ENCODE measurements at places on chromosomes 1 and 21.

GRCh38 chr1:56683569-56683968 is 38.5 kb downstream of the PRKAA2 start:
- no peak for DNase-seq

DNA sequence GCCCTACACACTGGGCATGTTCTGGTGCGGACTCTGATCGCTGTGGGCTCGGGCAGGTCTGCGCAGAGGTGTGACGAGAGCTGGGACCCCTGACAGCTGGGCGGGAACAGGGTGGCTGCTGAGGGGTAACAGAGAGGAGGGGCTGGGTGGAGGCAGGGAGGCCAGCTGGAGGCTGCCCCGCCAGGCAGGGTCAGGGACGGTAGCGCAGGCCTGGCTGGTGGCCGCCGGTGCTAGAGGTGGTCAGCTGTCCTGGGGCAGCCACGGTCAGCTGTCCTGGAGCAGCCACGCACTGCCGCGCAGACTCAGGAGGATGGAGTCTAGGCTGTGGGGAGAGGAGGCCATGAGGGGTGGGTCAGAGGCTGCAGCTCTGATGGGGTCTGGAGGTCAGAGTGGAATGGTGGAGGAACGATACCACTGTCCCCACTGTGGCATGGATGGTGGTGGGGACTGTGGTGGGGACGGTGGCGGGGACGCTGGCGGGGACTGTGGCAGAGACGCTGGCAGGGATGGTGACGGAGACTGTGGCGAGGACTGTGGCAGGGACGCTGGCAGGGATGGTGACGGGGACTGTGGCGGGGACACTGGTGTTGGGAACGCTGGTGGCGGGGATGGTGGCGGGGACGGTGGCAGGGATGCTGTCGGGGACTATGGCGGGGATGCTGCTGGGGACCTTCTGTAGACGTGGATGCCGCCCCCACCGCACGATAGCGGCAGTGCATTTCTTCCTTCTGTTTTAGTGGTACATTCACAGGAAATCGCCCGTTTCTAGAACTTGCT is 21.3 kb upstream of the LRRC3 start:
- DNase-seq: no peak

GRCh38 chr1:206544562-206545257 is 37.4 kb downstream of the RASSF5 start:
- peak; percentile 65 for DNase-seq

GRCh38 chr1:107788206-107789202 is 176.5 kb downstream of the VAV3 start:
- no peak for DNase-seq

DNA sequence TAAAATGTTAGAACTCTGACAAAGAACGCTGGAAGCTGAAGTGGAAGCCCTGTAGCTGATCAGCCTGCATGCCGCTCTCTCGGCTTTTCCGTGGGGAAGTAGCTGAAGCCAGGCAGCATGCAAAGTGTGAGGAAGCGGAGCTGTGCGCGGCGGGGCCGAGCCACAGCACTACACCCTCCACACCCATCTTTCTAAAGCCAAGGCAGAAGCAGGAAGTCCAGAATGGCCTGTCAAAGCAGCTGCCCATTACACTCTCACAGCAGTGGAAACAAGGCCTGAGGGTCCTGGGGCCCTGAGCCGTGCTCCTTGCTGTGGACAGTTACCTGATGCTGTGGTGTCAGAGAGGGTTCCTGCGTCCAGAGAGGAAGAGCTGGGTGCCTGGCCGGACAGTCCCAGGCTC is 69.6 kb downstream of the UBR4 start:
- no peak for DNase-seq

GRCh38 chr1:107940017-107940577 is 24.9 kb downstream of the VAV3 start:
- no peak for DNase-seq

- DNase-seq: no peak
Observed at GRCh38 chr21:25911730-25912401, 177.1 kb downstream of the GABPA start.

- DNase-seq: no peak
Observed at GRCh38 chr21:41326414-41327080, 9.9 kb downstream of the FAM3B start.

GRCh38 chr21:39650801-39651200 is 38.1 kb downstream of the B3GALT5 start:
- no peak for DNase-seq

- DNase-seq: no peak
Observed at GRCh38 chr1:34976384-34977209, 8.6 kb downstream of the TMEM35B start.

DNA sequence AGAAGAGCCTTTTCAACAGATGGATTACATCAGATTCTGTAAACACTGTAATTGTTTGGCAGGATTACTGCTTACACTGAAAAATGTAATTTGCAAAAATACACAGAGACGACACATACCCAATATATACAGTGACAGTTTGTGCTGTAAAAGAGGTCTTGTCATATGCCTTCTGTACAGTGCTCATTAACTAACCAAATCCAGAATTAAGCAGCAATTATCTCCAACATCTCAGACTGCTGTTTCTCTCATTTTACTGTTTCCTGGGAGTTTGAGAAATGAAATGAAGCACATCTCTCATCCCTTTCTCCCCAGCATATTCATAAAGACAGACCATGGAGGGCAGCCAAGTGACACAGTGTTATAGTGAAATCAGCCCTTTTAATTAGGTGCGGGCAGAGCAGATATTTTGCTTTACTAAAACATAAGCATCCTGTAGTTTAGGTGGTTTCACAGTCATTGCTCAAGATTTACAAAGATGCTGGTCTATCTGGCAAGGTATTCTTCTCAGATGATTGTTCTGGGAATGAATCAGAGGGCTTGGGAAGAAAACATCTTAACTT is 618.4 kb upstream of the USP24 start:
- DNase-seq: no peak

GRCh38 chr1:93635614-93636543 is 45.8 kb downstream of the BCAR3 start:
- DNase-seq: no peak

DNA sequence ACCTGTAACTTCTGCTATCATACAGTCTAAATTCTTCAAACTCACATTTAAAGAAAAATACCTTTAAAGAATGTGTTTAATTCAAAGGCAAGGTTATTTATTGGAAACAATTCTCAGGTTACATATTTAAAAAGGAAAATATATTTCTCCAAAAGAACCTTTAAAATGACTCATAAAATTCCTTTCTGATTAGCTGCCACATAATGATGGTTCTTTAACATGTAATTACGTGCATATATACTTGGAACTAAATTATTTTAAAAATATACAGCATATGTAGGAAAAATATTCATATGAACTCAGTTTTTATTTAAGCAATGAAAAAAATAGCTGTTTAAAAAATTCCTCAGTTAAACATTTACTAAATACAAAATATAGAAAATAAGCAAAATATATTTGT is 173.6 kb downstream of the COP1 start:
- no peak for DNase-seq

GRCh38 chr1:77489910-77490309 is 192.5 kb downstream of the ZZZ3 start:
- no peak for DNase-seq

- no peak for DNase-seq
Observed at GRCh38 chr1:167404908-167405307, 113.4 kb downstream of the CD247 start.

- no peak for DNase-seq
Observed at GRCh38 chr1:16286122-16286521, 49.1 kb upstream of the CPLANE2 start.

DNA sequence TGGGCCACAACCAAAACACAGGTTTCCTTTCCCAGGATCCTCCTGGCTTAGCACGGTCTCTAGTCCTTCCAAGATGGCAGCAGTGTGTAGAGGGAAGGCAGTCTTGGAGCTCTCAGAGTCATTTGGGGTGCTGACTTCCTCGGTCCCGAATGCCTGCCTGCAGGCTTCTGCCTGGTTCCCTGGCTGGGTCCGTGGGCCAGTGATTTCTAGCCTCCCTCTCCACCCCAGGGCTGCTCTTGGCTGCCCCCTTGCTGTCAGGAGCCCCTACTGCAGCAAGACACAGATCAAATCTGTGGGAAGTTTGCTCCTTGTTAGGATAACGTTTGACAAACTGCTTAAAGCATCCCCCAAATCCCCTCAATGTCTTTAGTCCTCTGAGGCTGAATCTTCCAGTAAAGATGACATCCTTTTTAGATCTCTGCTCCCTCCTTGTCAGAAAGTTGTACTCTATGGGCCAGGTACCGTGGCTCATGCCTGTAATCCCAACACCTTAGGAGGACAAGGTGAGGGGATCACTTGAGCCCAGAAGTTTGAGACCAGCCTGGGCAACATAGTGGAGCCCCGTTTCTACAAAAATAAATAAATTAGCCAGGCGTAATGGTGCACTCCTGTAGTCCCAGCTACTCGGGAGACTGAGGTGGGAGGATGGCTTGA is 272.5 kb downstream of the RRAGC start:
- peak; percentile 32 for DNase-seq

DNA sequence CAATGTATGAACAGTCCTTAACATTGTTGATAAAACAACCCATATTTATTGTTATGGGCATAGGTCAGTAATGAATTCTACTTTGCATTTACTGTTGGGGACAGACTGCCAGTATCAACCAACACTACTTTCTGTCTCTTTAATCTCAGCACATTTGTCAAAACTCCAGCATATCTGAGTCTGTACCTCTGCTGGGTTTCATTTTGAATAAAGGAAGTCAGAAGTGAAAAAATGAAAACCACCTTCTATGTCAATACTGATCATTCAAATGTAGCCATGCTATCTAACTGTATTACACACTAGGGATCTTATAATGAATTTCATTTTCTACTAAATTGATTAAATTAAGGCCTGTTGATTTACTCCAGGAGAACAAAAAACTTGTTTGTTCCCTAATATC is 24.2 kb upstream of the CXADR start:
- no peak for DNase-seq

DNA sequence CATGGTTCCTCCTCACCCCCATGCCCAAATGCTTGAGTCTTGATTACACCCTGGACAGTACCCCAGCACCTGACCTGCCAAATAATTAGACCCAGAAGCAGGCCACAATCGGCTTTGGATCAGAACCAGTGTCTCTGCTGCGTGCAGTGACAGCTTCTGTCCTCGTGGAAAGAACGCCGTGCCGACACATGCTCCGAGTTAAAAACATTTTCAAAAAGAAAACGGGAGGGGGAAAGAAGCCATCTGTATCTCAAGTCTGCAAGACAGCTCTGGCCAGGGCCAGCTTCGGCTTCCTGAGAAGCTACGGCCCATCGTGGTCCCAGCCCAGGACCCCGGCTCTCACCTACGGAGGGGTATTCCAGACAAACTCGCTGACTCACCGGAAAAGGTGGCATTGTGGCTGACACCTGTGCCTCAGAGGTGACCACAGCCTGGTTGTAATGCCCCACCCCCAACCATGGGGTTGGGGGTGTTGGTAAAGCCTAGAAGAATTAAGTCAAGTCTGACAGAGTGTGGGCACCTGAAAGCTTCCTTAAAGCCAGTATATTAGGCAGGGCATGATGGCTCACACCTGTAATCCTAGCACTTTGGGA is 25.8 kb downstream of the SSBP3 start:
- DNase-seq: no peak

GRCh38 chr1:53112271-53112774 is 30.1 kb downstream of the SLC1A7 start:
- DNase-seq: no peak

DNA sequence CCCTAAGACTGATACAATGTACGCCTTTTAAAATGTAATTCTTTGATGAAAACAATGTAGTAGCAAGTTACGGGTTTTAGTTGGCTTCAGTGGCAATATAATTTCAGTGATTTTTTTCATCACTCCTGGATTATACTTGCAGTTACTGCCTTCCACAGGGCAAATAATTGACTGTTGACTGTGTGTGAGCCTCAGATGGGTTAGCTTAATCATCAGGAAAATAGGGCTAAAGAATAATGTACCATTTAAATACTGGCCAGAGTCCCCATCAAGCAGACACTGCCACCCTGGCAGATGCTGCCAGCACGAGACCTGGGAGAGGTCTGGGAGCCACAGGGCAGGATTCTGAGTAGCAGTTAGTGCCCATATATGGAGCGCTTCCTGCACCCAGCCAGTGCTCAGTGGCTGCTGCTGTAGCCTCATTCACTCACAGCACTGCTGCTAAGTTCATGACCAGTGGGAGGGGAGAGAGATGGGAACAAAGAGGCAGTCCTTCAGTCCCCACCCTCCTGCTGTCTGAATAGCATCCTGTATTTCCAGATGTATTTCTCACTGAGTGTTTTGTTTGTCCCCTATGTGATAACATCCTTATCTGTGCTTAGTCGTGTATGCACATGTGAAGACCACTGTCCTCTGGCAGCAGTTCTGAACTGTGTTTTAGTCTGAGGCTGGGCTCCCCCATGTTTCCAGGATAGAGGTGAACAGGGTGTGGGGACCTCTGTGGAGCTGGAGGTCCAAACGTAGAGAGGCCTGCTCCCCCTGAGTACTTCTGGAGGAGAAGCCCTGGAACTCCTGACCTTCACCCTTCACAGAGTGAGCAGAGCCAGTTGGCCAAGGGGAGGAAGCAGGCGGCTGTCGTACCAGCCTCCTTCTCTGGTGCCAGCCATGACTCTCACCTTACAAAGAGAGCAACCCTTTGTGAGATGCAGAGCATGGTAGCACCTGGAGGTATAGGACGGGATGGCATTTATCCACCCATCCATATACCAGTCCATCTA is 80.4 kb downstream of the ADARB1 start:
- no peak for DNase-seq

GRCh38 chr1:206698011-206698410 is 13.3 kb downstream of the MAPKAPK2 start:
- no peak for DNase-seq

DNA sequence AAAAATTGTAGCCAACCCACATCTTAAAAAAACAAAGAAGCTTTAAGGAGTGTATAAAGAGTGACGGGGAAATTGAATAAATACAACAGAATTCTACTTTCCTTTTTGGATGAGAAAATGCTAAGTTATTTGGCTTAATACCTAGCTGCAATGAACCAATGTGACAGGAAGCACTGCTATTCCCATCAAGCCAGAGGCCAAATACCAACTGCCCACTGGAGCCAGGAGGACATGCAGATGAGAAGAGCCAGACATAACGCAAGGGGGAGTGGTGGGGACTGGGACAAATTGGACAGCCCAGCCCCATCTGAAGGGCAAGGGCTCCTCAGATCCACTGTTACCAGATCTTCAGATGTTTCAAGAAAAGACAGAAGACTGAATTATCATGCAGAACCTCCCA is 25.7 kb downstream of the DNAJC11 start:
- no peak for DNase-seq

- peak; percentile 65 for DNase-seq
Observed at GRCh38 chr1:154975409-154976059, 1.1 kb downstream of the CKS1B start.

GRCh38 chr1:244497805-244498204 is 36.7 kb downstream of the CATSPERE start:
- DNase-seq: no peak

DNA sequence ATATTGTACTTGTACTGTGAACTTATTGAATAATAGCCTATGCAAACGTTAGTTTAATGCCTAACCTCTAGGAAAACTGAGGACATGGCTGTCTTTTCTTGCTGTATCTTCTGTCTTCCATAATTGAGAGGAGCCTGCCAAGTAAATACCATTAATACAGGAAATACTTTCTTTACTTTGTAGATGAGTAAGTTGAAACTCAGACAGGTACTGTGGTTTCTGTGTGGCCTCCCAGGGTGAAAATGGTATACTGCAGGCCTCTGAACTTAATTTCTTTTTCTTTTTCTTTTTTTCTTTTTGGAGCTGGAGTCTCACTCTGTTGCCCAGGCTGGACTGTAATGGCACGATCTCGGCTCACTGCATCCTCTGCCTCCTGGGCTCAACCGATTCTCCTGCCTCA is 208.8 kb upstream of the ADGRL4 start:
- no peak for DNase-seq

All from stimulated activated naive B cell treated with anti-CD40 and anti-IgM and Interleukin-4, amounts not matched to agents 10 μg/mL and 1 μg/mL and 100 μg/mL, for 72 hours (primary cell).